ENCODE measurements at places on chromosomes 6 and 20.

DNA sequence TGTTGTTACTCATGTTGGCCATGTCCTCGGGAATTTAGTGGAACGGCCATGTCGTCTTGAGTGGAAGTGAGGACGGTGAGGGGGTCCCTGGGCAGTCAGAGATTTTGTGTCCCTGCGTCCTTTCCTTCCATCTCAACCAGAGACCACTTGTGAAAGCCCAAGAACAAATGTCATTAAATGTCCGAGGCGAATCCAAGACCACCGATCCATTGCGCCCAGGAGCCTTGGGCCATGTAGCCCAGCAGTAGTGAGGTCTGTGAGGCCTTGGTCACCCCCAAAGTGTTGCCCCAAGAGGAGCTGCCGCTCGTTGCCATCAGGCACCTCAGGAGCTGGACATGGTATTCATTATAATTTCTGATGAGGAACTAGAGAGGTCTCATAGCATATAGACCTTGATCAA, 17.4 kb upstream of the MICB start:
- DNase-seq: no peak

GRCh38 chr20:13611611-13612125, 27.1 kb downstream of the TASP1 start:
- no peak for DNase-seq

GRCh38 chr6:41097467-41098090, 24.8 kb downstream of the NFYA start:
- DNase-seq: no peak

- DNase-seq: no peak
These were observed 10.3 kb upstream of the BLCAP start for GRCh38 chr20:37538003-37538402.

DNA sequence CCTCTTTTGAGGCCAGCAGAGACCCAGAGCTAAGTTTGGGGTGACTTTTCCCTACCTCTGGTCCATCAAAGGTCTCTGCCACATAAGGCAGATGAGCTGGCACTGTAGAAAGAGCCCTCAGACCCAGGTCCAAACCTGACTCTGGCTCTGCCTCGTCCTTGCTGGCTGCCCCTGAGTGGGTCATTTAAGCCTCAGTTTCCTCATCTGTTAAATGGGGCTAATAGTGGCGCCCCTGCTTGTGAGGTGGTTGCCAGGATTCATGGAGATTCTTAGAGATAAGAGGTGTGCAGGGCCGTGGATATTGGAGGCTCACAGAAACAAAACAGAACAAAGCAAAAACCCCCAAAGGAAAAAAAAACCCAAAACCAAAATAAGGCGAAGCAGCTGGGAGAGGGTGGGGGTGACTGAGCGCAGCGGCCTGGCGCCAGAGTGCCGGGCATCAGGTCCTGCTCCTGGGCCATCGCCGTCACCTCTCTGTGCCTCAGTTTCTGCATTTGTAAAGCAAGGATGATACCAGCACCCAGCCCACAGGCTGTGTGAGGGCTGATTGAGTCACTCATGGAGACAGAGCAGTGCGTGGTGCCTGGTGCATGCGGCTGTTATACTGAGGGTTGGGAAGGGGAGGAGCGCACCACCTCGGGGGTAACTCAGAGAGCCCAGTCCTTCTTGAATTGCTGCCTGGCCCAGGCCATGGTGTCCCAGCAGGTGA, 133.8 kb upstream of the PTPN1 start:
- no peak for DNase-seq

DNA sequence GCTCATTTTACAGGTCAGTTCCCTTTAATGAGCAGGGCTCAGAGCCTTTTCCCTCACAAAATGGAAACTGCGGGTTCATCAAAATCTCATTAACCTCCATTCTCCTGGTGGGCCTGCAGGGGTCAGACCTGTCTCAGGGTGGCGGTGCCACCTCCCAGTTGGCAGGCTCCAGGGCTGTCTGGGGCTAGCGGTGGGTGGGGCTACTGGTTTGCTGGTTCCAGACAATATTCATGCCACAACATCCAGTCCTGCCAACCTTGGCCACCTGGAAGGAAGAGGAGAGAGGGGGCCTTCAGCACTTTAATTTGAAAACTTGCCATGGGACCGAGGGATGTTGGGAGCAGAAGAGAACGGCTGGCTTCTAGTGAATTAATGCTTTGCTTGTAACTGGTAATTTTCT, 41.9 kb upstream of the CTNNBL1 start:
- peak; percentile 35 for DNase-seq

- no peak for DNase-seq
These were observed 291.2 kb upstream of the ADGRB3 start for GRCh38 chr6:68343901-68344300.

DNA sequence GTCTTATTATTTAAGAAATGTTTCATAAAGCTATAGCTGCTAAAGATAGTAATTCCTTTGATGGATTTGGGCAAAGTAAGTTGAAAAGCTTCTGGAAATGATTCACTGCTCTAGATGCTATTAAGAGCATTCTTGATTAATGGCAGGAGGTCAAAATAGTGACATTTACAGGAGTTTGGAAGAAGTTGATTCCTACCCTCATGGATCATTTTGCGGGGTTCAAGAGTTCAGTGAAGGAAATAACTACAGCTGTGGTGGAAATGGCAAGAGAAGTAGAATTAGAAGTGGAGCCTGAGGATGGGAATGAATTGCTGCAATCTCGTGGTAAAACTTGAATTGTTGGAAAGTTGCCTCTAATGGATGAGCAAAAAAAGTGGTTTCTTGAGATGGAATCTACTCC, 316.1 kb downstream of the UTRN start:
- no peak for DNase-seq

DNA sequence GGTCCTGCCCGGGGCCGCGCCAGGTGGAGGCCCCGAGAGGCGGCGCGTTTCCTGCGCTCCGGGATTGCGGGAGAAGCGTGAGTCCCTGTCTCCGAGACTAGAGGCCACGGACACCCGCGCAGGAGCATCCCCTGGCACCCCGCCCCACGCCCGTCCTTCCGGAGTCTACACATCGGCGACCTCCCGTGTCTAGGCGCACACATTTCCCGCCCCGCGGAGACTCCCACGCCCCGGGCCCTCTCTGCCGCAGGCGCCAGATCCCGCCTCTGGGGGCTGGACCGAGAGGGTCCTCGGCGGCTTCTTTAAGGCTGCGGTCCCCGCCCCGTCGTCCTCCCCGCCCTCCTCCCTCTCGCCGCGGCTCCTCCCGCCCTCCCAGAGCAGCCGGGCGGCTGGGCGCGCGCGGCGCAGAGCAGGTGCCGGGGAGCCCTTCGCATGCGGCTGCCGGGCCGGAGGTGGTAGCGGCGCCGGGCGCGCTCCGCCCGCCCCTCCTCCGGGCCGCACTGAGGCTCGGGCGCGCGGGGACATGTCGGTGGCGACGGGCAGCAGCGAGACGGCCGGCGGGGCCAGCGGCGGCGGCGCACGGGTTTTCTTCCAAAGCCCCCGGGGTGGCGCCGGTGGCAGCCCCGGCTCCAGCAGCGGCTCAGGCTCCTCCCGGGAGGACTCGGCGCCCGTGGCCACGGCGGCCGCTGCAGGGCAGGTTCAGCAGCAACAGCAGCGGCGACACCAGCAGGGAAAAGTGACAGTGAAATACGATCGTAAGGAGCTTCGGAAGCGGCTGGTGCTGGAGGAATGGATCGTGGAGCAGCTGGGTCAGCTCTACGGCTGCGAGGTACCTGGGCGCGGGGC, at the start of gene PPP1R14C:
Gene PPP1R14C, plus strand, starts transcription at position 375 of the 846 bp plus-strand sequence. Its CDS starts 149 bp downstream, at position 524.
- DNase-seq: no peak

DNA sequence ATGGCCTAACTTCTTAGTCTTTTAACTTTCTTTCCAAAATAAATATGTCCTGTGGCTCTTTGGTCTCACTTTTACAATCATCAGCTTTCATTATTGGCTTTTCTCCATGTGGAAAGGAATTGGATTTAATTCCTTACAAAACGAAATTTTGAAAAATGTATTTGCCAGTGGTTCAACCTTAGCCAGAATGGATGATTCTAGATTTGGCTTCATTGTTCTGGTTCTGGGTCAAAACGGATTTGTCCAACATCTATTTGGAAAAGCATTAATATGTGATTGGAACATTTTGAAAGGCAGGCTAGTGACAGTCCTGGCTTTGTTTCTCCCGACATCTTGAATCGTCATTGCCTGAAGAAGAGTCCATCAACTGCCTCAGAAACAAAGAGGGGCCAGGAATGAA, 59.2 kb downstream of the TENT5A start:
- DNase-seq: no peak

DNA sequence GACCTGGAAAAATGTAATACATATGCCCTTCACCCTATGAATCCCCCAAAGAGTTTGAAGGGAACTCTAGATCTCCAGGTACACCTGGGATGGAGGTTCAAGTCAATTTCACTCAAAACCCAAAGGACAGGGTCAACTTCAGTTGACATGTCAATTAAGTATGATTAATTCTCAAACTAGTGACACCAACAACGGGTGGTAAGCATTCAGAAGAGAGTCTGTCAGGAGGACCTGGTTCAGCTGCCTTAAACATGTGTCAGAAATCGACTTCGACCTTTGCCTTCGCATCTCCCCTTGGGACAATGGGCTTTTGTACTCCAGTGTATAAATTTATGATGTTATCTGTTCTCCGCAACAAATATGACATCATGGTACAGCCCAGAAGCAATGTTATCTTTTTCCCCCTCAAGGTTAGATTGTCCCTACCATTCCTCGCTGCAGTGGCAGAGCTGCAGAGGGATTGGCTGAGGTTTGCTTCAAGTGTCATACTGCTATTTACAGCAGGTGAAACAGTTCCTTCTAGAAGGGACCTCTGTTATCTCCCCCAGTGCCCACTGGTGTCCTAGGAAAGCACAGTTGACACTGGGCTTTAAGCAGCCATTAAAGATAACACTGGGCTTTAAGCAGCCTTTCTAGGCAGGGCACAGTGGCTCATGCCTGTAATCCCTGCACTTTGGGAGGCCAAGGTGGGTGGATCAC, 94.7 kb upstream of the SNX9 start:
- no peak for DNase-seq

DNA sequence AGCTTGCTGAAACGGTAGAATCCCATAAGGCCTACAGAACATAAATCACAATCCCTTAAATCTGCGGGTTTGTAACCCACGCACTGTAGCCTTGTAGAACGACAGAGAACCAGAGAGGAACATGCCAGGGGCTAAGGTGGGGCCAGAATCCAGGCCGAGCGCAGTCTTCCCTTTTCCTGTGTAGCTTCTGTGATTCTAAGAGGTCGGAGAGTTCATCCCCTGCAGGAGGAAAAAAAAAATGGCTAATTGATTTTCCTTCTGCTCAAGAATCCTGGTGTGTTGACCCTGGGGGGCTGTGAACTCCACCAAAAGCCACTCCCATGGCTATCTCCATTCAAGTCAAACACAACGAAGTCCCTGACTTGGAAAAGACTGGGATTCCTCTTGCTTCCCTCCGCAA, 96.3 kb downstream of the SPTLC3 start:
- DNase-seq: no peak

DNA sequence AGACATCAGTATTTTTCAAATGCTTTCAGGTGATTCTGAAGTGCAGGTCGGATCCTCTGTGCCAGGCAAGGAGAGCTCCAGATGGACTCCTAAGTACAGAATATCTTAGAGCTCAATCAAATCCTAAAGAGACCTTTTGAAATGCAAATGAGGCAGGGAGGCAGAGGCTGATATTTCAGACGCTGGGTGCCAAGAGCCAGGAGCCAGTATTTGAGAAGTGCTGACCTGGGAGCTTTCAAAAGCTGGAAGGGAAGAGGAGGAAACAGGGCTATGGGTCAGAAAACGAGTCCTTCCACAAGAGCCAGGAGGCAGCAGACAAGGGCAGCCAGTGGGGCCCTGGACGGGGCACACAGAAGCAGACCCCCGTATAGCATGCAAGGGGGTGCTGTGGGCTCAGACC, 46.1 kb upstream of the DSN1 start:
- no peak for DNase-seq

- no peak for DNase-seq
These were observed 34.5 kb upstream of the AVP start for GRCh38 chr20:3119044-3119443.

DNA sequence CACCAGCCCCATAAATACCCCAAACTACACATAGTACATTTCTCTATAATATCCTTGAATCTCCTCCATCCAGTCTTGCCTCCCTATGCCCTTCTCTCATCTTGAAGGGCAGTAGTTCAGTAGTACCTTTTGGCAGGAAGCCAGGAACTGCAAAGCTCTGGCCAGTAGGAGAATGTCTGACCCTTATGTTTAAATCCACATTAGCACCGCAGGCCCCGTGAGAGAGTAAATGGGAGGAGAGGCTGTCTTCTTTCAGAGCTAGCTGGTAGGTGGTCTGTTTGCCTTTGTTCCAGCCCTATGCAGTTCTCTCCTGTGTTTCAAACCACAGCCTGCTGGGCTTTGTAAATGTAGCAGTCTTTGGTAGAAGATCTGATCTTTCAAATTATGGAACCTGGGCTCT, 690.7 kb downstream of the DOK5 start:
- DNase-seq: no peak

- peak; percentile 65 for DNase-seq
These were observed 651 bp upstream of the BLTP3A start for GRCh38 chr6:34791164-34791700.

GRCh38 chr6:169171951-169172350, 81.7 kb downstream of the THBS2 start:
- DNase-seq: no peak

DNA sequence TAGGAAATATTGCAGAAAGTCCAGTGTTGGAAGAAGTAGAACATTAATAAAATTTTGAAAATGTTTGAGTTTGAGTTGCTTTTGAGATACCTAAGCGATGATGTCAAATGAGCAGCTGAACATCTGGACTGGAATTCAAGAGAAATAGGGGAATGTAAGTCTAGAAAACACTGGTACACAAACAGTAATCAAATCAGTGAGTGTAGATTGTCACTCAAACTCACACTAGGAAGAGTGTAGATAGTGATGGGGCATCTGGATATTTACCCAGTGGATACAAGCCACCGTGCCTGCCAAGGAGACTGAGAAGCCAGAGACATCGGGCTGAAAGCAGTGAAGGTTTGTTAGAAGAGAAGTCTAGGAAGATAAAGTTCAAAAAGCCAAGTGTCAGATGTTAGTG, 2.2 kb downstream of the HMGCLL1 start:
- DNase-seq: no peak

DNA sequence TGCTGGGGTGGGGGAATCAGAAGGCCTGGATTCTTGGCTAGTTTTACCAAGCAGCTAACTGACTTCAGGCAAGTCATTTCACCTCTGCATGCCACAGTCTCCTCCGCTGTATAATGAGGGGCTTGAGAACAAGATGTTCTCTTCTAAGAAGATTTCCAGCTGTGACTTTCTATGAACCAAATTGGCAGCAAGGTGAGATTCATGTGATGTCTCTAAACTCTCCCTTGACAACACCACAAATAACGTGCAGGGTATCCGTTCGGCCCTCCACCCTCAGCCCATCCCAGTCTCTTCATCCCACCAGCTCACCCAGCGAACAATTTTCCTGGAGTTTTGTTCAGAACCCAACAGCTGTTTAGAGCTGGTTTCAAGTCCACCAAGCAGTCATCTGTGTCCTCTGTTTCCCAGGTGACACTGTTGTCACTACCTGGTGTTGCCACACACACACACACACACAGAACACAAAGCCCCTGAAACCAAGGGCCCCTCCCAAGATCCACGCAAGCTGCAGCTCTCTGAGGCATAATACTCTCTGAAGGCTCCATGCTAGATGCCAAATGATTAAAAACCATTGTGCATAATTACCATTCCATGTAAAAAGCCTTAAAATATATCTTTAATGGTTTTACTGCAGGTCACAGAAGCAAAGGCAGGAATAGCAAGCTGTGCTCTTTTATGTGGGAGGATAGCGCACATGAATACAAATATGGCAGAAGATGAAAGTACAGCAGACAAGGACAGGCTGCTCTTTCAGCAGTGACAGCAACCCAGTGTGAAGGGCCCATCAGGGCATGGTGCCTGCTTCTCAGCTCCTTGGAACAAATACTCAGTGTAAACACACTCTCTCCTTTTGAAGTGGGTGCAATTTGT, 48.2 kb downstream of the ARHGAP18 start:
- no peak for DNase-seq

Data from GM10248 (cell line).